ENCODE measurements at places on chromosomes 4 and X. TPM values are rescaled to one million over a fixed set of nuclear protein-coding genes. Genes with fewer than 3 reads are reported as not detected.

The GAGE12E gene
- total RNA-seq: not detected

The MAGEC2 gene
- total RNA-seq: not detected

The SLC34A2 gene
- total RNA-seq: under 0.01 TPM

The GLOD5 gene
- not detected for total RNA-seq

The AMTN gene
- total RNA-seq: not detected

The ZNF157 gene
- total RNA-seq: 0.63 TPM

The NPY2R gene
- total RNA-seq: not detected

The PABPC4L gene
- not detected for total RNA-seq

The ZMAT1 gene
- total RNA-seq: 10.2 TPM

The LRP2BP gene
- 4.5 TPM for total RNA-seq

The CXCL3 gene
- total RNA-seq: 46.6 TPM

The MAGEB2 gene
- not detected for total RNA-seq

The PAGE1 gene
- not detected for total RNA-seq

The CXCL11 gene
- 0.10 TPM for total RNA-seq
